Pancreas (tissue), 10 donors: ENCODE measurements at places on chromosomes 2 and 18. TPM values are rescaled to one million over a fixed set of nuclear protein-coding genes. Genes with fewer than 3 reads are reported as not detected.

- no peaks in the 10 kb centered on the region for H3K36me3 ChIP-seq
- H3K4me1 ChIP-seq = no peaks in the 10 kb centered on the region
- H3K27me3 ChIP-seq = no peaks in the 10 kb centered on the region
- DNase-seq = no peak
Observed at GRCh38 chr2:187939180-187939579, 352.5 kb upstream of the GULP1 start.

DNA sequence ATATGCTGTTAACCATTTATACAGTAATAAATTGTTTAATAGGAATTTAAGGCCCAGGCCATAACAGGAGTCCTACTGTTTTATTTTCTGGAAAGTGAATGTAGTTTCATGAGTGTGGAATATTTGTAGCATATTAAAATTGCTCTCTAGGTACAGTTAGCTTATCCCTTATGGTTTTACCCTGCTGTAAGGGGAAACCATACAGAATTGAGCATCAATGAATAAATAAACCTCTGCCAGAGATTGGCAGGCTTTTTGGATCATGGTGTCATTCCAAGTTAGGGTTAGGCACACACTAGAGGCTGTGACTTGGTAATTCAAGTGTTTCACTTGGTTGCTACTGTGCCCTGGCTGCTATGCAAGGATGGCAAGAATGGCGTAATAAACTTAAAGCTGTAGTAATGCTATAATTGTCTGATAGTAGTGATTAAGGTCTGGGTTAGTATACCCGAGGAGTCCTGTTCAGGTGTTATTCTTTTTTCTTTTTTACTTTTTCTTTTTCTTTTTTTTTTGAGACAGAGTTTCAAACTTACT, 30.4 kb downstream of the BMPR2 start:
- no peaks in the 10 kb centered on the region for H3K4me1 ChIP-seq
- H3K36me3 ChIP-seq = no peaks in the 10 kb centered on the region
- no peak overlapping the region for H3K4me3 ChIP-seq
- H3K27ac ChIP-seq = no peak overlapping the region

DNA sequence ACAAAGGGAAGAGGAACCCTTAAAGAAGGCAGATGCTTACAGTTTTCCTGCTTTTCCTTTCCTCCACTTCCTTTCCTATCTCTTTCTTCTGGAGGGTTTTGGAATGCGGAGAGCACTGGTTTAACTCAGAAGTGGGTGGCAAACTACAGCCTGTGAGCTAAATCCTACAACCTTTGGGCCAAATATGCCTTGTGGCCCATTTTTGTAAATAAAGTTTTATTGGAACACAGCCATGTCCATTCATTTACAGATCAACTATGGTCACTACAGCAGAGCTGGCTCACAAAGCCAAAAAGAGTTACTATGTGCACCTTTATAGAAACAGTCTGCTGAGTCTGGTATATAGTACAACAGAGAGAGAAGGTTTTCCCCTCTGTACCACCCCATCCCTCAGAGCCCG, 69.1 kb downstream of the CCDC93 start:
- H3K4me3 ChIP-seq = no peak overlapping the region
- H3K27me3 ChIP-seq = no peaks in the 10 kb centered on the region
- H3K36me3 ChIP-seq = peaks cover 27% of the 10 kb centered on the region
- no peaks in the 10 kb centered on the region for H3K4me1 ChIP-seq
- DNase-seq = no peak
- no peak overlapping the region for H3K27ac ChIP-seq

- no peaks in the 10 kb centered on the region for H3K4me1 ChIP-seq
- no peak overlapping the region for H3K27ac ChIP-seq
- H3K4me3 ChIP-seq = no peak overlapping the region
- no peak for DNase-seq
Observed at GRCh38 chr2:225002039-225002655, 40.1 kb downstream of the DOCK10 start.

- H3K27ac ChIP-seq = no peak overlapping the region
- no peak for DNase-seq
- H3K4me1 ChIP-seq = no peaks in the 10 kb centered on the region
- H3K36me3 ChIP-seq = no peaks in the 10 kb centered on the region
- no peak overlapping the region for H3K4me3 ChIP-seq
- no peaks in the 10 kb centered on the region for H3K27me3 ChIP-seq
Observed at GRCh38 chr2:217864963-217865772, 137.6 kb downstream of the TNS1 start.

GRCh38 chr2:120733238-120733932, 2.3 kb upstream of the GLI2 start:
- no peak for DNase-seq
- no peaks in the 10 kb centered on the region for H3K36me3 ChIP-seq
- no peaks in the 10 kb centered on the region for H3K27me3 ChIP-seq
- peaks cover 6% of the 10 kb centered on the region for H3K4me1 ChIP-seq

DNA sequence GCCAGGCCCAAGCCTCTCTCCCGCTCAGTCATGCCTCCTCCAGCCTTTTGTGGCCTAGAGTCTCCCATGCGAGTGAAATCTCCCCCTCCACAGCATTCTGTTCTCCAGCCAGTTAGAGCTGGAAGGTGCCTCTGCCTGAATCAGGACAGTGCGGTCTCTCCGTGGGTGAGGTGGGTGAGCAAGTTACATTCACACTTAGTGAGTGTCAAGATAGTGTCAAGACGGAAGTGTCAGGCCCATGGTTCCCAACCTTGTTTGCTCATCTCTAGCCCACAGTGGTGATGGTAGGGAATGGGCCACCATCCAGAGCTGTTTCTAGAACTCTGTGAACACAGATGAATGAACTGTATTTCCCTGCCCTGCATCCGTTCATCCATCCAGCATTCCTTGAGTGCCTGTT, 59.5 kb downstream of the LPIN1 start:
- no peaks in the 10 kb centered on the region for H3K27me3 ChIP-seq
- no peaks in the 10 kb centered on the region for H3K4me1 ChIP-seq
- peaks cover 6% of the 10 kb centered on the region for H3K36me3 ChIP-seq
- DNase-seq = no peak

GRCh38 chr2:240502059-240502429, 55.7 kb downstream of the ANKMY1 start:
- H3K36me3 ChIP-seq = no peaks in the 10 kb centered on the region
- H3K4me1 ChIP-seq = no peaks in the 10 kb centered on the region
- no peak overlapping the region for H3K4me3 ChIP-seq
- no peak for DNase-seq

DTNA gene
- total RNA-seq = 32.2 TPM

DNA sequence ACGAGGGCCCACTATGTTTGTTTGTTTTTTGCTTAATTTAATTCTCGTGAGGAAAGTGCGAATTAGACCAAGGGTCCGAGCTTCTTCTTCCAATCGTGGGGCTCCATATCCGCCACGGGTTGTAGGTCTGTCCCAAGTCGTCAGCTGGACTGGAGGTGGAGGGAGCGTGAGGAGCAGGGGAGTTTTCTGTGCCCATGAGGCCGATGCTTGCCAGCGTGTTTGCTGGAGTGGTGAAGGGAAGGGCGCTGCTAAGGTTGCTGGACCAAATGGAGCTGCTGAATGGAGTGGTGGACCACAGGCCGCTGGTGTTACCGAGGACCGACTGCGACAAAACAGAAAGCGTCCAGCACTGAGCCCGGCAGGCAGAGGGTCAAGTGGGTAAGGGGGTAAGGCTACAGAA, 43.7 kb downstream of the ZAP70 start:
- H3K27me3 ChIP-seq = no peaks in the 10 kb centered on the region
- no peak for DNase-seq
- peaks cover 52% of the 10 kb centered on the region for H3K36me3 ChIP-seq
- no peak overlapping the region for H3K4me3 ChIP-seq
- no peaks in the 10 kb centered on the region for H3K4me1 ChIP-seq
- H3K27ac ChIP-seq = no peak overlapping the region

DNA sequence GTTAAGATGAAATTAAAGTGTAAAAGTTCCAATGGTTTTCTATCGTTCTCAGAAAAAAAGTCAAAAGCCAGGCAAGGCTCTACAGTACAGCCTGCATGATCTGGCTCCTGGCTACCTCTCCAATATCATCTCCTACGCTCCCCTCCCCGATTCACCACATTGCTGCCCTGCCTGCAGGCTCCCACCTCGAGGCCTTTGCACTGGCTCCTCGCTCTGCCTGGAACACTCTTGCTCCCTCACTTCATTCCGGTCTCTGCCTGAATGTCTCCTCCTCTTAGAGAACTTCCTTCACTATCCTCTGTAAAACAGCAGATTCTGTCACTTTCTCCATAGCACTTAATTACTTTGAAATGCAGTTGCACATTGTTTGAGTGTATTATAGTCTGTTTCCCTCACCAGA, 72.5 kb downstream of the KLF7 start:
- H3K27ac ChIP-seq = no peak overlapping the region
- H3K27me3 ChIP-seq = no peaks in the 10 kb centered on the region
- no peaks in the 10 kb centered on the region for H3K4me1 ChIP-seq
- no peak for DNase-seq
- no peak overlapping the region for H3K4me3 ChIP-seq
- no peaks in the 10 kb centered on the region for H3K36me3 ChIP-seq

- H3K4me3 ChIP-seq = no peak overlapping the region
- H3K36me3 ChIP-seq = no peaks in the 10 kb centered on the region
- H3K4me1 ChIP-seq = no peaks in the 10 kb centered on the region
- no peak overlapping the region for H3K27ac ChIP-seq
Observed at GRCh38 chr2:224938651-224939182, 103.6 kb downstream of the DOCK10 start.

GRCh38 chr18:79560861-79561210, 118.8 kb upstream of the CTDP1 start:
- H3K36me3 ChIP-seq = no peaks in the 10 kb centered on the region
- H3K27ac ChIP-seq = no peak overlapping the region
- no peak for DNase-seq
- no peak overlapping the region for H3K4me3 ChIP-seq
- no peaks in the 10 kb centered on the region for H3K27me3 ChIP-seq

- H3K27me3 ChIP-seq = no peaks in the 10 kb centered on the region
- no peak for DNase-seq
- H3K4me1 ChIP-seq = no peaks in the 10 kb centered on the region
- no peak overlapping the region for H3K4me3 ChIP-seq
Observed at GRCh38 chr2:40758401-40759155, 306.7 kb upstream of the SLC8A1 start.

DNA sequence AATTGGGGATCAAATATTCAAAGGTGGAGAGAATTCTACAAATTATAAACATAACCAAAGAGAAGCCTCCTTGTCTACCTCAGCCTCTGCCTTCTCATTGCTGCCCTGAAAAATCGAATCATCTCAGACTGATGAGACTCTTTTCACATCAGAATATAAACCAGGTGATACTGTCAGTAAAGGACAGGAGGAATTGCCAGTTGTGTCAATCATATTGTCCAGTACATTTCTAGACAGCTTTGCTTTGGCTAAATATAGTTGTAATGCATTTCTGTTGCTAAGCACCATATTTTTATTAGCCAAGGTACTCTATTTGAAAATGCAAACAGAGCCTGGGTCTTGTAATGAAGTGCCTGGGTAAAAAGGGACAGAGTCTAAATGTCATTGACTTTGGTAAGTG, 92.6 kb upstream of the TLK1 start:
- no peak for DNase-seq
- H3K27me3 ChIP-seq = no peaks in the 10 kb centered on the region
- H3K27ac ChIP-seq = no peak overlapping the region
- no peaks in the 10 kb centered on the region for H3K36me3 ChIP-seq

DNA sequence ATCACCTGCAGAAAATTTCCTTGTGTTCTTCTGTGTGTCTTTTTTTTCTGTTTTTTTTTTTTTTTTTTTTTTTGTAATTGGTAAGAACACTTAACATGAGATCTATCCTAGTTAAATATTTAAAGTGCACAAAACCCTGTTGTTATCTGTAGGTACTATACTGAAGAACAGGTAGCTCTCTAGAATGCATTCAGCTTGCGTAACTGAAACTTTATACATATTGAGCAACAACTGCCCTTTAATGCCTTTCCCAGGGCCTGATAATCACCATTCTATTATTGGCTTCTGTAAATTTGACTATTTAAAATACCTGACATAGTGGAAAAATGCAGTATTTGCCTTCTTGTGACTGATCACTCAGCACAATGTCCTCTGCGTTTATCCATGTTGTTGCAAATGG, 701.8 kb downstream of the SUCLG1 start:
- DNase-seq = no peak
- H3K27ac ChIP-seq = no peak overlapping the region

DNA sequence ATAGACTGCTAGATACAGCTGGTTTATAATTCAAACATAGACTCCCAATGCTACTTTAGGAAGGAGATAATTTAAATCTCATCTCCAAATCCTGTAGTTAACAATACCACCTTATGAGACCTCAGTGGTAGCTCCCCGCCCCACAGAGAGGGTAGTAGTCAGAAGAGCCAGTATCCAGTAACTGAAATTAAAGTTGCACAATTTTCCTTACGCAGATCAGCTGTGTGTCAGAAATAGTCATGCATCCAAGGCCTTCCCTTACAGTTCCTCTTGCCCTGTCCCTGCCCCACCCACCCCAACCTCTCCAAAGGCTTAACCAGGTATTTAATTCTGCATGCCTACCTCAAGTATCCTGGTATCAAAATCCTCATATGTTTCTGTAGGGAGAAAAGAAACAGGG, 15.5 kb downstream of the MRPS5 start:
- peaks cover 34% of the 10 kb centered on the region for H3K36me3 ChIP-seq
- H3K4me1 ChIP-seq = no peaks in the 10 kb centered on the region
- no peak overlapping the region for H3K27ac ChIP-seq
- DNase-seq = no peak

DNA sequence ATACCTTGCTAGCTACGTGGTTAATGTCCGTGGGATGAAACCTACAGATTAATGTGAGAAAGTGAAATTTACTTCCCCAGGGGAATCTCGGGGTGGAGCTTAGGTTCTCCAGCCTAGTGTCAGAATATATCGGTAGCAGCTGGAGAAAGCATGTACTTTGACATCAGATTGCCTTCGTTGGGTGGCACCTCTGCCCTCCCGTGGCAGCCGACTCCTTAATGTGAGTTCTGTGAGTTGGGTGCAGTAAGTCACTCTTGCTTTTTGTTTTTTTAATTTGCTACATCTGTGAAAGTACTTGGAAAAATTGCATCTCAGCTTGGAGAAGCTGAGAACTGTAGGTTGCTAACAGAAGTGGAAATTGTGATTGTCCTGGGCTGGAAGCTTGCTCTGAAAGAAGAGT, 3.6 kb downstream of the KLF11 start:
- H3K4me3 ChIP-seq = no peak overlapping the region
- no peak for DNase-seq
- H3K36me3 ChIP-seq = no peaks in the 10 kb centered on the region
- H3K27ac ChIP-seq = no peak overlapping the region
- H3K4me1 ChIP-seq = peaks cover 47% of the 10 kb centered on the region

DNA sequence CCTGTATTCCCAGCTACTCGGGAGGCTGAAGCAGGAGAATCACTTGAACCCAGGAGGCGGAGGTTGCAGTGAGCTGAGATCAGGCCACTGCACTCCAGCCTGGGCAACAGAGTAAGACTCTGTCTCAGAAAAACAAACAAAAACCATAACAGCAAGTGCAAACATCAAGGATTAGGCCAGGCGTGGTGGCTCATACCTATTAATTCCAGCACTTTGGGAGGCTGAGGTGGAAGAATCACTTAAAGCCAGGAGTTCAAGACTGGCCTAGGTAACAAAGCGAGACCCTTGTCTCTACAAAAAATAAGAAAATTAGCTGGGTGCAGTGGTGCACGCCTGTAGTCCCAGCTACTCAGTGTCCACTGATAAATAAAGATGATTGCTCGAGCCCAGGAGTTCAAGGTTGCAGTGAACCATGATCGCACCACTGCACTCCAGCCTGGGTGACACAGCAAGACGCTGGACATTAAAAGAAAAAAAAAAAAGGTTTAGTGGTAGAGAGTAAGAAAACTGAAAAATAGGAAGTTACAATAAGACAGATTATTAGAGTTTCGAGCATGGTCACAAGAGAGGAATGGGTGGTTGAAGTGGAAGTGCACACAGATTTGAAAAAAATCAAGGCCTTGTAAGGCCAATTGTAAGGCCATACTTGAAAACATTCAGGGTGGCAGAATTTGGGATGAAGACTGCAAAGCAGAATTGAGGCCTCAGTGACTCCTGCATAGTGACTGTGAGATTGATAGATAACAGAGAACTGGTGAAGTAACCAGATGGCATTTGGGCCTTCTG, 6.4 kb upstream of the KCMF1 start:
- no peak overlapping the region for H3K4me3 ChIP-seq
- H3K27me3 ChIP-seq = no peaks in the 10 kb centered on the region
- H3K27ac ChIP-seq = no peak overlapping the region
- H3K4me1 ChIP-seq = peaks cover 13% of the 10 kb centered on the region
